Thoracic aorta (tissue), 2 donors: ENCODE measurements at places on chromosomes 1 and 21.
A peak's percentile ranks its signal among the peaks of the same experiment; 100 is the strongest.

GRCh38 chr1:18473195-18473815, 7.4 kb upstream of the KLHDC7A start:
- no peak overlapping the region for H3K4me3 ChIP-seq
- H3K36me3 ChIP-seq = no peaks in the 10 kb centered on the region
- H3K27me3 ChIP-seq = no peaks in the 10 kb centered on the region

- peaks cover 19% of the 10 kb centered on the region for H3K4me1 ChIP-seq
- DNase-seq = no peak
- H3K4me3 ChIP-seq = peak overlapping the region; percentile 73
- H3K27ac ChIP-seq = peak overlapping the region; percentile 72
- no peaks in the 10 kb centered on the region for H3K36me3 ChIP-seq
Measured at GRCh38 chr1:163320891-163321290, 863 bp upstream of the NUF2 start.

- H3K27me3 ChIP-seq = no peaks in the 10 kb centered on the region
- H3K4me3 ChIP-seq = no peak overlapping the region
- no peak overlapping the region for H3K27ac ChIP-seq
- no peaks in the 10 kb centered on the region for H3K36me3 ChIP-seq
Measured at GRCh38 chr1:67405473-67406245, 24.5 kb downstream of the SERBP1 start.

DNA sequence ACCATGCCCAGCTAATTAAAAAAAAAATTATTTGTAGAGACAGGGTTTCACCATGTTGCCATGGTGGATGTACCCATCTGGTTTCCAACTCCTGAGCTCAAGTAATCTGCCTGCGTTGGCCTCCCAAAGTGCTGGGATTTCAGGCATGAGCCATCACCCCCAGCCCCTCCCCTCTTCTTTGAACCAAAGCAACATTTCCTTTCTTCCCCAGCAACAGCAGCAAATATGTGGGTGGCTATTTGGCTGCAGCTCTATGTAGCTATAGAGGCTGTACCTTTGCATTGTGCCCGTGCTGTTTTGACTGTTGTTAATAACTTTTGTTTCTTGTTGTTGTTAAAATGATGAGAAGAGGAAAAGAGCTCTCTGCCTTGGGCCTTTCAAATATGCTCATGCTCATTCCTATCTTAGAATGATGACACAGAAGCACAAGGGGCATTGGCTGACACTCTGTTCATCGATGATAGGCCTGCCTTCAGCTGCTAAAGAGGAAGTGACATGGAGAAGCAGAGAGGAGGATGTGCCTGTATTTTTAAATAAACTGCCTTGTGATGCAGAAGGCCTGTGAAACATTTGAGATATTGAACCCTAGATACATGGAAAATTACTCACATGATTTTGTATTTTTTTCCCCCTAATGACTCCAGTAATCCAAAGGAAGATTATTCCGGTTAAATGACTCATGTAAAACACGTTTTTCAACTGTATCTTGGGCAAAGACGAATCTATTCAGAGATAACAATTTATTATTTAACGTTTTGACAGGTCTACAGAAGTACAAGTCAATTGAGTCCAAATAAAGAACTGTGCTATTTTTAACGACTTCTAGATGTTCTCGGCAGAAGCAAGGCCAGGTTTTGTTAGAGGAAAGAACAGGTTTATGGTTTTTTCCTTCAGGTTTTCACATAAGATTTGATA, 20.5 kb upstream of the XPR1 start:
- no peaks in the 10 kb centered on the region for H3K36me3 ChIP-seq
- no peak for DNase-seq
- peaks cover 14% of the 10 kb centered on the region for H3K4me1 ChIP-seq
- H3K4me3 ChIP-seq = no peak overlapping the region
- H3K27me3 ChIP-seq = no peaks in the 10 kb centered on the region

GRCh38 chr1:109816975-109817535, 53.3 kb upstream of the EPS8L3 start:
- H3K4me3 ChIP-seq = no peak overlapping the region
- DNase-seq = no peak
- no peaks in the 10 kb centered on the region for H3K36me3 ChIP-seq
- peaks cover 18% of the 10 kb centered on the region for H3K4me1 ChIP-seq
- H3K27me3 ChIP-seq = no peaks in the 10 kb centered on the region

GRCh38 chr1:220335668-220336067, 63.4 kb upstream of the RAB3GAP2 start:
- no peak overlapping the region for H3K4me3 ChIP-seq
- no peaks in the 10 kb centered on the region for H3K4me1 ChIP-seq
- no peak for DNase-seq
- no peaks in the 10 kb centered on the region for H3K27me3 ChIP-seq
- H3K36me3 ChIP-seq = no peaks in the 10 kb centered on the region

DNA sequence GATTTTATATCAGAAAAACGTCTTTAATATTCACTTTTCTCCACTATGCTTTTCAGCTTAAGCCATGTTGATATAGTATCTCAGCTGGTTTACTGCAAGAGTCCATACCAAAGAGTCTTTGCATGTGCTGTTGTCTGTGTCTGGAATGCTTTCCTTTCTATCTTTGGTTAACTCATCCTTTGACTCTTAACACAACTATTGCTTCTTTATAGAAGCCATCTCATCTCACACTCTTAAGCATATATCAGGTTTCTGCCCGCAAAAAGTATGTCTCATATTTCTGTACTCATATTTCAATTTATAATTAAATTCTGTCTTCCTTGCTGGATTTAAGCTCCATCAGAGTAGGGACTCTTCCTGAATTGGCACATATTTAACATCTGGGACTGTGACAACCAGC, 220.9 kb upstream of the KCNK2 start:
- DNase-seq = no peak
- no peak overlapping the region for H3K27ac ChIP-seq
- no peaks in the 10 kb centered on the region for H3K4me1 ChIP-seq
- H3K36me3 ChIP-seq = no peaks in the 10 kb centered on the region
- no peaks in the 10 kb centered on the region for H3K27me3 ChIP-seq

- H3K4me3 ChIP-seq = no peak overlapping the region
- H3K36me3 ChIP-seq = no peaks in the 10 kb centered on the region
- no peak overlapping the region for H3K27ac ChIP-seq
- H3K27me3 ChIP-seq = no peaks in the 10 kb centered on the region
- no peak for DNase-seq
Measured at GRCh38 chr21:46597031-46597430, 7.9 kb downstream of the S100B start.

- H3K36me3 ChIP-seq = no peaks in the 10 kb centered on the region
- H3K4me3 ChIP-seq = no peak overlapping the region
- no peaks in the 10 kb centered on the region for H3K4me1 ChIP-seq
Measured at GRCh38 chr1:208309771-208310170, 65.6 kb upstream of the PLXNA2 start.

- no peaks in the 10 kb centered on the region for H3K4me1 ChIP-seq
- no peak overlapping the region for H3K4me3 ChIP-seq
- no peaks in the 10 kb centered on the region for H3K27me3 ChIP-seq
- H3K36me3 ChIP-seq = no peaks in the 10 kb centered on the region
- DNase-seq = no peak
Measured at GRCh38 chr1:2840036-2840809, 38.7 kb upstream of the TTC34 start.

DNA sequence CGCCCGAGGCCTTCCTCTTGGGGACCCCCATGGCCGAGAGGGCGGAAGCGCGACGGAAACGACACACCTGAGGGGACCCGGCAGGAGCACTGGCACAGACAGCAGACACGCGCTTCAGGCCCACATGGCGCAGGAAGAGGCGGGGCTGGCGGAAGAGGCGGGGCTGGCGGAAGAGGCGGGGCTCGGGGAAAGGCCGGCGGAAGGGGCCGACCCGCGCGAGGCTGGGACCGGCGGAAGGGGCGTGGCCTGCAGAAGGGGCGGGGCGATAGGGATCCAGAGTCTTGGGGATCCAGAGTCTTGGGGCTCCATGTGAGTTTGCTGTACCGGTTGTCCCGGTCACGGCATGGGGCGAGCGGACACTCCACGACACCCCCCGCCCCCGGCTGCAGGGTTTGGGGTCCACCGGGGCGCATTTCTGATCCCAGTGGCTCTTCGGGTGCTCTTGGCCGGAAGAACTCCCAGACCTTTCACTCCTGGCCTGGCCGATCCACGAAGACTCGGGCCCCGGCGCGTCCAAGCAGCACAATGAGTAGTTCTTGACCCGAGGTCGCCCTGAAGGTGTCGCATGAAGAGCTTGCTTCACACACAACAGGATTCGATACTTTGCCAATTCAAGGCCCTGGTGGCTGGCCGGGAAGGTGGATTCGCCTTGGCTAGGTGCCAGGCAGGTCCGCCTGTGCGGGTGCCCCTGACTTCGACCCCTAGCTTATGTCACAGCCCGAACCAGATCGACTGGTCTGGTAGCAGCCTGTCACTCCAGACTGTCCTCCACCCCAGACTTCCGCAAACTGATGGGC, at the start of gene URB1:
URB1 (minus strand) TSS at position 133 of the 797 bp plus-strand sequence; CDS start at position 31, 102 bp downstream.
- peaks cover 11% of the 10 kb centered on the region for H3K4me1 ChIP-seq
- H3K27ac ChIP-seq = peak within 1 kb of the TSS; percentile 82
- no peaks in the 10 kb centered on the region for H3K36me3 ChIP-seq
- DNase-seq = peak; percentile 74
- H3K4me3 ChIP-seq = peak within 1 kb of the TSS; percentile 99

- no peaks in the 10 kb centered on the region for H3K27me3 ChIP-seq
- H3K36me3 ChIP-seq = no peaks in the 10 kb centered on the region
- H3K4me3 ChIP-seq = no peak overlapping the region
- H3K4me1 ChIP-seq = peaks cover 12% of the 10 kb centered on the region
- no peak overlapping the region for H3K27ac ChIP-seq
Measured at GRCh38 chr1:47841356-47841755, 155.8 kb downstream of the TRABD2B start.

- H3K27ac ChIP-seq = peak overlapping the region; percentile 80
- peaks cover 13% of the 10 kb centered on the region for H3K4me1 ChIP-seq
Measured at GRCh38 chr1:31297277-31298247, 730 bp downstream of the ZCCHC17 start.

DNA sequence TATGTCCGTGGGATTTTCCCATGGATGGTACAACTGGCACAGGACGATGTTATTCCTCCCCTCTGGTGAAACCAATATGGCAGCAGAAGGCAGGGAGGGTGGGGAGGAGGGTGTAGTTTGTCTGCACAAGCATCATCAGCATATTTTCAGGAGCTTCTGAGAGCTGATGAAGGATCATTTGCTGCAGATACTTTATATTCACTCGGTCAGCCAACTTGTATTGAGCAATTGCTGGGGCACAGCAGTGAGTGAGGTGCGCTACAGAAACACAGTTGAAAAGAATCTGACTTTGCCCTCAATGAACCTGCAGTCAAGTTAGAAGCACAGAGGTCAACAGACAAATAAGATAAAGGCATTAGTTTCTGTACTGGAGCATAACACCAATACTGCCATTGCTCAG, 13.0 kb downstream of the PKP1 start:
- no peaks in the 10 kb centered on the region for H3K27me3 ChIP-seq
- DNase-seq = no peak
- H3K36me3 ChIP-seq = no peaks in the 10 kb centered on the region
- no peaks in the 10 kb centered on the region for H3K4me1 ChIP-seq
- no peak overlapping the region for H3K27ac ChIP-seq

DNA sequence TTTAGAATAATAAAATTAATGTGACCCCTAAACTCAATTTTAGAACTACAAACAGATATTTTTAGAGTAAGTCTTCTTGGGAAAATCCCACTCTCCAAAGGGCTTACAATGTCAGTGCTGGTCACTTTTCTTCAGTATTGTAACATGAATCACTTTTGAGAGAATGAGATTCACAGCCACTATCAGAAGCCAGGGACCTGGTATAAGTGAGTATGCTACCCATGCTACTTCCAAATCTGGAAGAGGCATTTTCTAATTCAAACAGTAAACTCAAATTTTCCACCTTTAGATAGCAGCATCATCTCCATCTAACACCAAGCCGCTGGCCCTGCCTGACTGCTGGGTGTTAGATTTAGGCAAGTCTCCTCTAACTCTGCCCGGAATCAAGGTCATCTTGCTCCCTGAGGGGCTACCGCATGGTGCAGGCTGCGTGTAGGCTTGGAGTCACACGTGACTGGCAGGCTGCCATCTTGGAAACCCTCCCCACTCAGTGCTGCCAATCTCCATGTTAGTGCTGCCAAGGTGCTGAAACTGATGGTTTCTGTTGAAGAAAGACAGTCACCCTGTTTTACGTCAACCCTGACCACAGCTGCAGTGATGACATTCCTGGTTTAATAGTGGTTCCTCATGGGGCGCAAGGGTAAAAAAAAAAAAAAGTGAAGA, 882.9 kb upstream of the B3GALT2 start:
- no peaks in the 10 kb centered on the region for H3K36me3 ChIP-seq
- H3K27ac ChIP-seq = no peak overlapping the region
- no peak for DNase-seq
- H3K27me3 ChIP-seq = no peaks in the 10 kb centered on the region
- H3K4me3 ChIP-seq = no peak overlapping the region

DNA sequence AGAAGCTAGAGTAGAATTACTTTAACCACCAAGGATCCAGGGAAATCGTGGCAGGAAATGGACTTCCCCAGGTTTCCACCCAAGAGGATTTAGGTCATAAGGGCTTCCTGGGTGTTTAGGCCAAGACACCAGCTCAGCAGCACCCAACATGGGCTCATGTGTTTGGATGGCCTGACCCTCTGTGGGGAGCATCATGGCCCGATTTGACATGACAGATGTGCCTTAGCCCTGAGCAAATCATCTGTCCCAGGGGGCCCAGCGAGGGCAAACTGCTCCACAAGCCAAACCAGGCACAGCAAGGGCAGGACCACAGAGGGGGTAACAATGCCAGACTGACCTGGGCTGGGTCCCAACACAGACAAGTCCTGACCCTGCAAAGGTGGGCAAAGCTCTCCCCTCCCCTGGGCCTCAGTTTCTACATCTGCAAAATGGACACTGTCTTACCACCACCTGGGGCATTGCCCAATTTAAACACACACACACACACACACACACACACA, 232.8 kb downstream of the MATN1 start:
- no peak overlapping the region for H3K27ac ChIP-seq
- no peaks in the 10 kb centered on the region for H3K4me1 ChIP-seq
- no peak overlapping the region for H3K4me3 ChIP-seq

- H3K4me3 ChIP-seq = no peak overlapping the region
- DNase-seq = no peak
- H3K27ac ChIP-seq = no peak overlapping the region
- H3K36me3 ChIP-seq = no peaks in the 10 kb centered on the region
- peaks cover 11% of the 10 kb centered on the region for H3K4me1 ChIP-seq
Measured at GRCh38 chr1:25671929-25672328, 55.3 kb downstream of the MAN1C1 start.

- peak overlapping the region; percentile 73 for H3K27ac ChIP-seq
- H3K36me3 ChIP-seq = no peaks in the 10 kb centered on the region
- H3K27me3 ChIP-seq = no peaks in the 10 kb centered on the region
Measured at GRCh38 chr1:25694167-25695007, 77.8 kb downstream of the MAN1C1 start.

- H3K27ac ChIP-seq = no peak overlapping the region
- H3K4me3 ChIP-seq = no peak overlapping the region
- no peaks in the 10 kb centered on the region for H3K36me3 ChIP-seq
Measured at GRCh38 chr1:220952961-220953643, 73.9 kb downstream of the HLX start.

GRCh38 chr1:40810927-40811326, 27.3 kb downstream of the KCNQ4 start:
- H3K36me3 ChIP-seq = no peaks in the 10 kb centered on the region
- no peak overlapping the region for H3K27ac ChIP-seq
- H3K4me3 ChIP-seq = no peak overlapping the region
- DNase-seq = no peak
